ENCODE measurements at places on chromosomes 7 and 10.

- DNase-seq = no peak
Observed at GRCh38 chr10:94890264-94891022, 48.0 kb upstream of the CYP2C9 start.

DNA sequence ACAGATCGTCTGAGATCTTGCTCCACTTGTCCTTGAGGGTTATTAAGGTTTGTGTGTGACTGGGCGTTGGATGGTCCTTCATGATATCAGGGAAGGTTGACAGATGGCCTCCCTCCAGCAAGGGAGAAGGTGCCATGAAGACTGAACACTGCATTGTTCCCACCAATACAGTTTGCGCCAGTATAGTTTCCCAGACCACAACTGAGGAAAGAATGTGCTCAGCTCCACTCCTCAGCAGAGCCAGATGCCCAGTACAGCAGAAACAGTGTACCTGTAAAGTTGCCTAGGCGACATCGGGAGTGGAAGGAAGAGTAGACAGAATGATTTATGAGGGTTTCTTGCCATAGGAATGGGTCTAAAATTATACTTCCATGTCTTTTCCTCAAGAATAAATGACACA, 137.5 kb downstream of the ST7 start:
- DNase-seq = no peak

DNA sequence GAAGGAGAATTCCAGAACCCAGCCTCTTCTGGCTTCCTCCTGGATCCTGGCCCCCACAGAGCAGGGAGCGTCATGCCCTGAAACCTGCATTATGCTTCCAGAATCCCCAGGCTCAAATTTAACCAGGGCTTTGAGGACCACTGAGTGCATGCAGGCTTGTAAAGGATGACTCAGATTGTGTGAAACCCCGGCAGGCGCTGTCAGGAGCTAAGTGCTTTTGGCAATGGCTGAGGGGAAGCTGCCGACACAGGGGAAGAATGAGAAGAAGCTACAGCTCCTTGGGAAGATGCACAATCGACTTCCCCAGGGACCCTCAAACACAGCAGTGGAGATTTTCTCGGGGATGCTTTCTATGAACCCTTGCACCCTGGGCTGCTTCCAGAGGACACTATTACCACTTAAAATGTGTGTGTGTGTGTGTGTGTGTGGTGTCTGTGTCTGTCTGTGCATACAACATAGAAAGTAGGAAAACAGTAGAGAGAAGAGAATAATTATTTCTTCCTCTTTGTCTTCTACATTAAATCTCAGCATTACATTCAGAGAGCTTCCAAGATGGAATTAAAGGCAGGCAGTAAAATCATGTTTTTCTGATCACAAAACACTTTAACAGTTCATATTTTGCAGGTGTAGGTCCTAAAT, 183.5 kb upstream of the INHBA start:
- no peak for DNase-seq

DNA sequence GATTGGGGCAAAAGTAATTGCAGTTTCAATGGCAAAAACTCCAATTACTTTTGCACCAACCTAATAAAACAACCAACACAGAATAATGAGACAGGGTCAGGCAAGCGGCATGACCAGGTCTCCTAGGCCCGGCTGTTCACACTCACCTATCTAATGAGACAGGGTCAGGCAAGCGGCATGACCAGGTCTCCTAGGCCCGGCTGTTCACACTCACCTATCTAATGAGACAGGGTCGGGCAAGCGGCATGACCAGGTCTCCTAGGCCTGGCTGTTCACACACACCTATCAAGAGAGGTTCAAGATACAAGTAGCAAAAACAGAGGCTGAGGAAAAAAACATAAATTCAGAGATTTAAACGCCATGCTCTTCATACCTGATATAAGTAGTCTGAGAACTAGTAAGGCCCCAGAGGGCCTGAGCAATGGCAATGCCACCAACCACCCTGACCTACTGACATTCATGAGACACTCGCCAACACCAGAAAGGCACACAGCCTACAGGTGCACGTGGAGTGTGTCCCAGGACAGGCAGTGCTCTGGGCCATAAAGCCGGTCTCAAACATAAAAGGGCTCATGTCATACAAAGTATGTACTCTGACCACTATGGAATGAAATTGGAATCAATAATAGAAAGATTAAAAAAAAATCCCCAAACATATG, 40.6 kb upstream of the NCAPG2 start:
- DNase-seq = no peak

- DNase-seq = no peak
Observed at GRCh38 chr10:21039721-21040120, 142.6 kb upstream of the NEBL start.

- no peak for DNase-seq
Observed at GRCh38 chr7:8064828-8065227, 96.2 kb downstream of the GLCCI1 start.

DNA sequence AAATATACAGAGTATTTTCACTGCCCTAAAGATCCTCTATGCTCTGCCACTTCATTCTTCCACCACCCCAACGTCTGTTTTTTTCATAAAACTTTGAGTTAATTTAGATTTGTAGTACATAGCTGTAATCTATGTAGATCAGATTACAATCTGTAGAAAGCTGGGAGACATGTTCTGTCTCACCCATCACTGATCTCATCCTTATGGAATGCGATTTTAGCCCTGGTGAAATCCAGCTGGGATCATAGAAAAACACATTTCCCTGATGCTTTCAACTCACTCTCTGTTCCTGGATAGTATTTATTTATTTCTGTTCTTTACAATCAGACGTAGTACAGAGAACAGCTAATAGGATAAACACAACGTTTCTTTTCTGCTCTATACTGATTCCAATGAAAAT, 521.0 kb downstream of the KIF20B start:
- no peak for DNase-seq

DNA sequence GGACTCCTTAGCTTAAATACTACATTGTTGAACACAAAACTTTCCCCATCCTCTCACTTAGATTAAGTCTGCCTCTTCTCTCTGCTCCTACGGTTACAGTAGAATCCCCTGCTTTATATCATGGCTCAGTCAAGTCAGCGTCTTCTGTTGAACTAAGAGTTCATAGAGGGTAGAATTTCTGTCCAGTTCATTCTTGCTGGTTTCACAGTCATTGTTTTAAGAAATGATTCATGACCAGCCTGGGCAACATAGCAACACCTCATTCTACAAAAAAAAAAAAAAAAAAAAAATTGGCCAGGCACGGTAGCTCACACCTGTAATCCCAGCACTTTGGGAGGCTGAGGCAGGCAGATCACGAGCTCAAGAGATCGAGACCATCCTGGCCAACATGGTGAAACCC, 3.7 kb upstream of the ZFYVE27 start:
- DNase-seq = no peak

DNA sequence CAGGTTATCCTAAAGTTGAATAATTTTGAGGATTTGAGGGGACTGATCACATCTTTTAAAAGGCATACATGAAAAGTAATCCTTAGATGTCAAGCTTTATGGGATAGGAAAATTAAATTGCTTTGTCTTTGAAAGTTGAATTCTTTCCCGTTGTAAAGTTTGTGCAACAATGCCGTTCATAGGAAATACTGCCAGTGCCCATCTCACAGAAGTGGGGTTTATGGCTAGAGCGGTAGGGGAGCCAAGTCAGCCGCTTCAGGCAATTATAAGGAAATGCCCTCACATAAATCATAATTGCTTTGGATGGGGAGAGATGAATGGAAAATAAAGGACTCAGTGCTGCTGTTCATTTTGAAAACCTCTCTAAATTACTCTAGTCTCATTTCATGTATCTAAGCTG, 18.1 kb downstream of the CDC123 start:
- DNase-seq = no peak

Data from DND-41 (cell line).